ENCODE measurements at places on chromosomes 7 and 10. TPM values are rescaled to one million over a fixed set of nuclear protein-coding genes. Genes with fewer than 3 reads are reported as not detected.

GRCh38 chr10:7285522-7286322 is 125.1 kb downstream of the SFMBT2 start:
- H3K4me3 ChIP-seq: no peak overlapping the region
- no peak overlapping the region for H3K27ac ChIP-seq
- peaks cover 16% of the 10 kb centered on the region for H3K36me3 ChIP-seq
- no peak for DNase-seq

DNA sequence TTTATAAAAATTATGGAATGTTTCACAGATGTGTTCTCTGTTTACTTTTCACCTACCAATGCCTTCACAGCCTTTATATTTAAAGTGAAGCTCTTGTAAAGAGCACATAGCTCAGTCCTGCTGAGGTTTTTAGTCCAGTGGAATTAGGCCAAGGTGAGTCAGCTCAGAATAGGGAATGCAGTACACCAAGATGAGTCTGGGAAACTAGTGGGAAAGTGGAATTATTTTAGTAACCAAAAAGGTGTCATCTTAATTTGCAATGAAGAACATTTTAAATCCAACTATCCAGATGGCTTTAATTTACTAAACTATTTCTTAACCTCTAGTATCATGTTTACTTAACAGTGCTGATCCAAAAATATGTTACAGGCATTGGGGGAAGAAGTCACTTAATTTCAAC is 236.3 kb upstream of the CTBP2 start:
- no peaks in the 10 kb centered on the region for H3K27me3 ChIP-seq
- DNase-seq: no peak
- H3K27ac ChIP-seq: no peak overlapping the region
- no peaks in the 10 kb centered on the region for H3K36me3 ChIP-seq
- no peaks in the 10 kb centered on the region for H3K4me1 ChIP-seq

DNA sequence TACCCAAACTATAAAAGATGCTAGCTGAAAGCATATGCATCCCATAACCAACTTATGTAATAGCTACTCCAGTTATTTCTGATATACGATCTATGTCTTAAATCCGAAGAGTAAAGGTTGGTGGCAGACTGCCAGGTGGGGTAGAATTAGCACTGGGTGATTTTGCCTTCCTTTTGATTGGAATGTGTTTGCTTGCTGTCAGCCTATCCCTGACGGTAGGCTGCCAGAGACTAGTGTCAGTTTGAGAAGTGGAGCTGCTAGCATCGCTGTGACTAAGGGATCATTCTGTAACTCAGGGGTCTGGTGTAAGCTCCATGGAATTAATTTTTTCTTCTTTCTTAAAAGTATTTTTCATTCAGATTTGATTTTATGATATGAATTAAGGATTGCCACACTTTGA is 9.5 kb upstream of the SEM1 start:
- peaks cover 14% of the 10 kb centered on the region for H3K27me3 ChIP-seq
- H3K36me3 ChIP-seq: no peaks in the 10 kb centered on the region
- no peak overlapping the region for H3K4me3 ChIP-seq
- no peaks in the 10 kb centered on the region for H3K4me1 ChIP-seq
- no peak for DNase-seq

Gene NUDT13
- total RNA-seq: 0.67 TPM
